Mononuclear cell (primary cell): ENCODE measurements at places on chromosomes 5 and 9. TPM values are rescaled to one million over a fixed set of nuclear protein-coding genes. Genes with fewer than 3 reads are reported as not detected.

Gene RNF208
- total RNA-seq = 0.31 TPM

Gene DDX4
- total RNA-seq = not detected

Gene TLX3
- total RNA-seq = not detected

Gene BHMT2
- total RNA-seq = not detected

Gene CORO2A
- total RNA-seq = 4.6 TPM
